ENCODE measurements at places on chromosomes 6 and 20. TPM values are rescaled to one million over a fixed set of nuclear protein-coding genes. Genes with fewer than 3 reads are reported as not detected.

- DNase-seq = peak; percentile 89
- no peaks in the 10 kb centered on the region for H3K4me1 ChIP-seq
- H3K36me3 ChIP-seq = no peaks in the 10 kb centered on the region
- H3K27ac ChIP-seq = peak overlapping the region; percentile 95
- no peaks in the 10 kb centered on the region for H3K27me3 ChIP-seq
- no peak overlapping the region for H3K4me3 ChIP-seq
These were observed 70.3 kb downstream of the SCAND1 start for GRCh38 chr20:35883778-35884540.

GRCh38 chr6:4794140-4794707 lies 18.0 kb downstream of the CDYL start:
- no peaks in the 10 kb centered on the region for H3K27me3 ChIP-seq
- no peaks in the 10 kb centered on the region for H3K36me3 ChIP-seq
- H3K4me1 ChIP-seq = no peaks in the 10 kb centered on the region
- no peak overlapping the region for H3K27ac ChIP-seq

GRCh38 chr6:43771210-43771857 lies 1.3 kb downstream of the VEGFA start:
- peak; percentile 85 for DNase-seq
- H3K27ac ChIP-seq = no peak overlapping the region
- H3K4me3 ChIP-seq = peak overlapping the region; percentile 68
- H3K36me3 ChIP-seq = no peaks in the 10 kb centered on the region

- no peaks in the 10 kb centered on the region for H3K4me1 ChIP-seq
- H3K36me3 ChIP-seq = no peaks in the 10 kb centered on the region
- DNase-seq = no peak
These were observed 465.0 kb upstream of the GJE1 start for GRCh38 chr6:141667580-141668309.

- no peak overlapping the region for H3K4me3 ChIP-seq
- H3K27ac ChIP-seq = no peak overlapping the region
- H3K27me3 ChIP-seq = no peaks in the 10 kb centered on the region
- no peak for DNase-seq
- no peaks in the 10 kb centered on the region for H3K4me1 ChIP-seq
- peaks cover 2% of the 10 kb centered on the region for H3K36me3 ChIP-seq
These were observed 9.2 kb upstream of the HLA-DOB start for GRCh38 chr6:32825966-32826365.

DNA sequence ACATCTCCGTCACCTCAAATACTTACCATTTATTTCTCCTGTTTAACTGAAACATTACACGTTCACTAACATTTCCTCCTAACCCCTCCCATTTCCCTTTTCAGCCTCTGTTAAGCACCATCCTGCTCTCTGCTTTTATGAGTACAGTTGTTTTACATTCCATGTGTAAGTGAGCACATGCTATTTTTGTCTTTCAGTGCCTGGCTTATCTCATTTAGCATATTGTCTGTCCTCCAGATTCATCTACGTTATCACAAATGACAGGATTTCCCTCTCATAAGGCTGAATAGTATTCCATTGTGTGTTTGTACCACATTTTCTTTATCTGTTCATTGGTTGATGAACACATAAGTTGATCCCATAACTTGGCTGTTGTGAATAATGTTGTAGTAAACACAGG lies 22.7 kb downstream of the TAF11 start:
- no peak overlapping the region for H3K27ac ChIP-seq
- H3K4me3 ChIP-seq = no peak overlapping the region
- peaks cover 3% of the 10 kb centered on the region for H3K36me3 ChIP-seq
- DNase-seq = no peak
- H3K27me3 ChIP-seq = no peaks in the 10 kb centered on the region
- no peaks in the 10 kb centered on the region for H3K4me1 ChIP-seq

DNA sequence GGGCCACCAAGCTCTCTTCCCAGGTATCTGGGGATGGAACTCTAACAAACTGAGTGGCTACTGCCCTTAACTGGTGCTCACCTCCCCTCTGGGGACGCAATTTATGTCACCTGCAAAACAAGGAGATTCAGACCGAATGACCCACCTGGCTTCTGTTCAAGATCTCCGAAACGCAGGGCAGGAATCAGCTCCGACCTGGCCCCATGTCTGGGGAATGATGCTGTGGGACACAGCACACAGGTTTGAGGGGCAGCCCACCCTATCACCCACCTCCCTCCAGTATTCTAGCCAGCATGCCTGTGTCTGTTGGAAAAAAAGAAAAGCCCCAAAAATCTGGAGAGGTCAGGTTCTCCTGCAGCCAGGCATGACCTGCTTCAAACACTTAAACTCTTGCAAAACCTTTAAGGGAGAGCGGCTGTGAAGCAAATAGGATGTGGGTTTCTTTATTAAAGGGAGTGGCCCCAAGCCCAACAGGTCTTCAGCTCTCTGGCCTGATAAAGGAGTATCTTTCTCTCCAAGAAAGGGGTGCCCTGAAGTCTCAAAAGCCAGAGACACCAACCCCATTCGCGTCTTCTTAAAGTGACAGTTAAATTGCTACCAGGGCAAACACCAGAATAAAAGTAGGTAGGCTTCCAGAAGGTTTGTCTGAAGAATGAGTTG lies 6.4 kb downstream of the PREX1 start:
- H3K27ac ChIP-seq = no peak overlapping the region
- no peaks in the 10 kb centered on the region for H3K27me3 ChIP-seq
- DNase-seq = peak; percentile 59
- H3K4me3 ChIP-seq = no peak overlapping the region

GRCh38 chr20:42046371-42047085 lies 428.4 kb upstream of the CHD6 start:
- H3K4me3 ChIP-seq = no peak overlapping the region
- H3K36me3 ChIP-seq = no peaks in the 10 kb centered on the region
- H3K27me3 ChIP-seq = no peaks in the 10 kb centered on the region

- H3K4me1 ChIP-seq = peaks cover 4% of the 10 kb centered on the region
- no peak for DNase-seq
- H3K27ac ChIP-seq = no peak overlapping the region
- H3K27me3 ChIP-seq = no peaks in the 10 kb centered on the region
- H3K36me3 ChIP-seq = no peaks in the 10 kb centered on the region
These were observed 10.1 kb downstream of the RIPOR2 start for GRCh38 chr6:24925661-24926060.

DNA sequence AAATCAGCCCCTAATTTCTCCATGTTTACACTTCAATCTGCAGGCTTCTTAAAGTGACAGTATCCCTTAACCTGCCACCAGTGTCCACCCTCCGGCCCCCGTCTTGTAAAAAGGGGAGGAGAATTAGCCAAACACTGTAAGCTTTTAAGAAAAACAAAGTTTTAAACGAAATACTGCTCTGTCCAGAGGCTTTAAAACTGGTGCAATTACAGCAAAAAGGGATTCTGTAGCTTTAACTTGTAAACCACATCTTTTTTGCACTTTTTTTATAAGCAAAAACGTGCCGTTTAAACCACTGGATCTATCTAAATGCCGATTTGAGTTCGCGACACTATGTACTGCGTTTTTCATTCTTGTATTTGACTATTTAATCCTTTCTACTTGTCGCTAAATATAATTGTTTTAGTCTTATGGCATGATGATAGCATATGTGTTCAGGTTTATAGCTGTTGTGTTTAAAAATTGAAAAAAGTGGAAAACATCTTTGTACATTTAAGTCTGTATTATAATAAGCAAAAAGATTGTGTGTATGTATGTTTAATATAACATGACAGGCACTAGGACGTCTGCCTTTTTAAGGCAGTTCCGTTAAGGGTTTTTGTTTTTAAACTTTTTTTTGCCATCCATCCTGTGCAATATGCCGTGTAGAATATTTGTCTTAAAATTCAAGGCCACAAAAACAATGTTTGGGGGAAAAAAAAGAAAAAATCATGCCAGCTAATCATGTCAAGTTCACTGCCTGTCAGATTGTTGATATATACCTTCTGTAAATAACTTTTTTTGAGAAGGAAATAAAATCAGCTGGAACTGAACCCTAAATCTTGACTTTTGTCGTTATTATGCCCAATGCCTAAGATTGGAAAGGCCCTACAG lies 4.5 kb downstream of the SOX4 start:
- H3K36me3 ChIP-seq = no peaks in the 10 kb centered on the region
- H3K27ac ChIP-seq = no peak overlapping the region
- H3K27me3 ChIP-seq = no peaks in the 10 kb centered on the region
- DNase-seq = no peak
- peak overlapping the region; percentile 75 for H3K4me3 ChIP-seq

- no peaks in the 10 kb centered on the region for H3K36me3 ChIP-seq
- H3K27ac ChIP-seq = no peak overlapping the region
- no peaks in the 10 kb centered on the region for H3K4me1 ChIP-seq
- H3K4me3 ChIP-seq = no peak overlapping the region
- DNase-seq = no peak
These were observed 37.0 kb downstream of the NFATC2 start for GRCh38 chr20:51505566-51505965.

- peaks cover 3% of the 10 kb centered on the region for H3K4me1 ChIP-seq
- H3K27me3 ChIP-seq = no peaks in the 10 kb centered on the region
- DNase-seq = no peak
- no peak overlapping the region for H3K27ac ChIP-seq
- H3K4me3 ChIP-seq = no peak overlapping the region
These were observed 59.9 kb downstream of the TRAM2 start for GRCh38 chr6:52516943-52517342.

DNA sequence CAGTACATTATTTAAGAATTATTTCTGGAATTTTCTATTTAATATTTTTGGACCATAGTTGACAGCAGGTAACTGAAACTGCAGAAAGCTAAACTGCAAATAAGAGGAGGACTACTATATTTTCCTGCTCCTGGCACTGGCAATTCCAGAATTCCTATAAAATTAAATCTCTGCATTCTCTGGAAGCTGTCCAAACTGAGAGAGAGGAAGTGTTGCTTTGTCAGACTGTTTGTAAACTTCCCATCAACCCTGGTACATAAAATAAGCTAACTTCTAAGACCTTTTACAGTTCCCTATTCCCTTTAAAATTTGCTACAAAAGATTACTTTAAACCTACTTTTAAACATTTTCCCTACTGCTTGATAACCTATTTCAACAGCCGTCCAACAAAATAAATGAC lies 196.1 kb upstream of the RUNX2 start:
- peaks cover 3% of the 10 kb centered on the region for H3K4me1 ChIP-seq
- no peaks in the 10 kb centered on the region for H3K36me3 ChIP-seq
- no peak for DNase-seq
- no peak overlapping the region for H3K27ac ChIP-seq

ZNF165 gene
- 0.42 TPM for total RNA-seq

IPCEF1 gene
- 4.7 TPM for total RNA-seq

DEF6 gene
- total RNA-seq = 9.9 TPM

GRM4 gene
- not detected for total RNA-seq

ETV7 gene
- total RNA-seq = 2.8 TPM

HLA-B gene
- 862 TPM for total RNA-seq

MEI4 gene
- not detected for total RNA-seq

VWA7 gene
- 1.3 TPM for total RNA-seq
